Activated naive CD8-positive, alpha-beta T cell treated with anti-CD3 and anti-CD28 coated beads, Interleukin-2, amount 50 U/mL, for 24 hours (primary cell): ENCODE measurements at places on chromosomes 2 and 18.

- no peak for DNase-seq
These were observed 707.9 kb upstream of the ID2 start for GRCh38 chr2:7973801-7974480.

GRCh38 chr2:43009448-43009847, 217.0 kb downstream of the ZFP36L2 start:
- DNase-seq: no peak

DNA sequence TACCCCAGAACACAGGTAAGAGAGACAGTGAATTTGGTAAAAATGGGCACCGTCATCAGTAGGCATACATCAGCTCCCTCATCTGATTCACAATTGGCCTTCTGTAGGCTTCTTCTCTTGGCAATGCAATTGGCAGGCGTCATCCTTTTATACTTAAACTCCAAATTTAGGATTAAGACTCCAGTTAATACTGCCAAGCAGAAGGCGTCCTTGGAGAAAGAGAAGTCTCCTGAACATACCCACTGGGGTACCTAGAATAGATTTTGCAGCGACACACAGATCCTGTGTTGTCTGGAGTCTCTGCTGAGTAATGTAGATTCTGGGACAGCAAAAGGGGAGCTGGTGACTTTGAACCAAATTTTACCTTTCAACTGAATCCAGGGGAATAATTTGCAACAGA, 592 bp upstream of the METAP1D start:
- no peak for DNase-seq

GRCh38 chr2:233142355-233142897, 82.3 kb downstream of the INPP5D start:
- peak; percentile 27 for DNase-seq

DNA sequence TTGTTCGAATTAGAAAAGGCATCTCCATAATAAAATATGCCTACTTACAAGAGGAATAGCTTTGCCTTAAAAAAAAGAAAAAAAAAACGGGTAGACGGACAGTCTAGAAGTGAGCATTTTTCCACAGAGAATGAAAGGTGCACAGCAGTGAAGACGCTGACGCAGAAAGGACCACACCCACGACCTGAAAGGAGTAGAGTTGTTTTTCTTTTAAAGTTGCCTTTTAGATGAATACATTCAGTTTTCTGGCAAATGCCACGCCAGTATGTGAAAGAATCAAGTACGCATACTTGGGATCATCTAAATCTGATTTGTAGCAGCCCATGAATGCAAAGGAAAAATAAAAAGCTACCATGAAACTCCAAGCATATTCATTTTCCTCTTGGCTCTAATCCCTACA, 809.2 kb upstream of the SOX11 start:
- DNase-seq: no peak

GRCh38 chr2:232839411-232840079, 30.5 kb upstream of the SNORC start:
- no peak for DNase-seq

GRCh38 chr2:46236876-46237859, 60.0 kb upstream of the EPAS1 start:
- DNase-seq: no peak

DNA sequence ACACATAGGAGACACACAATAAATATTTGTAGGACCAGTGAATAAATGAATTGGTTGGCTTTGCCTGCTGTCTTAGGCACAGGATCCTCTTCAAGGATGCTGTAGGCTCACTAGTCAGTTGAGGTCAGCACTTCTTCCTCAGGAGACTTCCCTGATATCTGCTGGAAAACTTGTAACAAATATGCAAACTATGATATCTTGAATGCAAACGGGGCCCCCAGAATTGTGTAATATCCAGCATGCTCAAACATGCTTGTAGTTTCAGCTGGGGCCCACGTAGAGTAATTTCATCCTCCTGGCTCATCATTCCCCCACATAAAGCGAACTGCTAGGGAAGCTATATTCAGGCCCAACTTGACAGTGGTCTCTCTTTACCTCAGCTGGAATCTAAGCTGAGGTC, 43.6 kb downstream of the POLE4 start:
- DNase-seq: no peak

DNA sequence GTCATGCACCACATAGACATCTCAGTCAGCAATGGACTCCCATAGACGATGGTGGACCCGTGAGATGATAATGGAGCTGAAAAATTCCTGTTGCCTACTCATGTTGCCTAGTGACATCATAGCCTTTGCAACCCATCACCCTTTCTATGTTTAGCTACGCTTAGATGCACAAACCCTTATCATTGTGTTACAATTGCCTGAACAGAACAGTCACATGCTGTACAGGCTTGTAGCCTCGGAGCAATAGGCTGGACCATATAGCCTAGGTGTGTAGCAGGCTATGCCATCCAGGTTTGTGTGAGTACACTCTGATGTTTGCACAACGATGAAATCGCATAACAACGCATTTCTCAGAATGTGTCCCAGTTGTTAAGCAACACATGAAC, 221.6 kb downstream of the ALPK2 start:
- no peak for DNase-seq

DNA sequence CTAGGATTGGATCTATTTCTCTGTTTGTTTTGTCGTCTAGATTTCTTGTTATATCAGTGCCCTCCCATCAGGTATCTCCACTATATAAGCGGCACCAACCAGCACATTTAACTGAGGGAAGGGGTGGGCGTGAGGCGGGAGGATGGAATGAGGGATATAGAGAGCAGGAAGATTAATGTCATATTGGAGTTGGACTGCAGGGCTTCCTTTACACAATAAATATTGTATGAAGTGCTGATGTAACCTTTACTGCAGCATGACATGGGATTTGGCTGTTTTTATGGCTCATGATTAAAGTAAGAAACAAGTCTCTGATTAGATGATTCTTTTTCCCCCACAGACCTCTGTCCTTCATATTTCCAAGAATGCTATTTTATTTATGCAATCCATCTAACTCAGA, 54.8 kb downstream of the TMEM200C start:
- DNase-seq: no peak

GRCh38 chr2:227889336-227889735, 17.9 kb downstream of the DAW1 start:
- no peak for DNase-seq

DNA sequence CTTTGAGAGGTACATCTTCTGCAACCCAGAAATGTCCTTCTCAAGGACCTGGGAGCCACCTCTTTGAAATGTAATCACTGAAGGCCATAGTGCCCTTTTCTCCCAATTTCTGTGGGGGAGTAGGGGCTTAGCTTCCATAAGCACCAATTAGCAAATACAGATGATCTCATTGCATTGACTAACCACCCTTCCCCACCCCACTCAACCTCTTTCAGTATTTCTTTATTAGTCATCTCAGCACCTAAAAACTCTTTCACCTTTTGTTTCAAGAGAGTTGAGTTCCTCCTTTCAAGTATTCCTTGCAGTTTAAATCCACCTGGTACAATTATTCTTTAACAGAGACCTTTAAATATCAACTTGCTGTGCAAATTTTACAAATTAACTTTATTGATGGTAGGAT, 1011.8 kb upstream of the CDH2 start:
- no peak for DNase-seq

DNA sequence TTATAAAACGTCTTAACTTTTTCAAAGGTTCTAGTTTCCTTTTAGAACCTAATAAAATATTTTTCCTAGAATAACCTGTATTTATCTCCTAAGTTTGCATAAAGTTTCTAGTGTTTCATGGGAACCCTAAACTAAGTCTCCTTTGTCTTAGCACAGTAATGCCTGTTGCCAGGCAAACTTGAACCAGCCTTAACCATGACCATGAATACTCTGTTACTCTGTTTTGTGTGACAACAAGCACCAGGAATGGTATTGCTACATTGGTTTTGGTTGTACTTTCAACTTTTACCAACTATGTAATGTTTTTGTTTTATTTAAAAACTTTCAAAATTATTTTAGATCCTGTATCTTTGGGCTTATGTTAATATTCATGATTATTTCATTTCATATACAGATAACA, 137.6 kb downstream of the CERS6 start:
- DNase-seq: no peak

GRCh38 chr18:70582981-70583380, 294.1 kb downstream of the SOCS6 start:
- no peak for DNase-seq

GRCh38 chr2:169348321-169349024, 13.9 kb downstream of the LRP2 start:
- no peak for DNase-seq

DNA sequence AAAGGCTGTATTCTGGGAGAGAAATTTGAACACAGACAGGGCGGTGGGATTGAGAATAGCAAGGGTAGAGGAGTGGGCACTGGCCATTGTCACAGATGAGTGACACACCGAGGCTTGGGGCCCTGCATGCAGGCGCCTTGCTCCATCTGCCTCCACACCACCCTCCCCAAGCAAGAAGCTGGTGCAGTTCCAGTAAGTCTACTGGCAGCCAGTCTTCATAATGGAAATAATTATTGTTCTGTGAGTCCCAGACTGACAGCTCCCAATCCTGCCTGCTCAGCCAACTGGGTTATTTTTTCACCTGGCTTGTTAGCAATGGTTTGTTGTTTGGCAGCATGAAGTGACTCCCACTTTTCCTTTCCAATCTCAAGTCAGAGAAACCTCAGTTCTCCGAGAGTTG, 13.0 kb downstream of the TTC32 start:
- DNase-seq: no peak

DNA sequence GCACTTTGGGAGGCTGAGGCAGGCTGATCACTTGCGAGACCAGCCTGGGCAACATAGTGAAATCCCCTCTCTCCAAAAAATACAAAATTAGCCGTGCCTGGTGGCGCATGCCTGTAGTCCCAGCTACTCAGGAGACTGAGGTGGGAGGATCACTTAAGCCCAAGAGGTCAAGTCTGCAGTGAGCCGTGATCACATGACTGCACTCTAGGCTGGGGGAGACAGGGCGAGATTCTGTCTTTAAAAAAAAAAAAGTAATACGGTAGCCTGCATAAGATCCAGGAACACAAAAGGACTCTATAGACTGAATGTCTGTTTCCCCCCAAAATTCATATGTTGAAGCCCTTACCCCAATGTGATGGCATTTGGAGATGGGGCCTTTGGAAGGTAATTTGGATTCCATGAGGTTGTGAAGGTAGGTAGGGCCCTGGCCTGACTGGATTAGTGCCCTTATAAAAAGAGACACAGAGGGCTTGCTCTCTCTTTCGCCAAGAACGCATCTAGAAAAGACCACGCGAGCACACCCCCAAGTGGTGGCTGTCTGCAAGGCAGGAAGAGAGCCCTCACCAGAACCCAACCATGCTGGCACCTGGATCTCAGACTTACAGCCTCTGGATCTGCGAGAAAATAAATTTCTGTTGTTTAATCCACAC, 17.0 kb downstream of the MBOAT2 start:
- DNase-seq: peak; percentile 22

GRCh38 chr2:206983161-206983859, 44.0 kb downstream of the CPO start:
- DNase-seq: no peak

DNA sequence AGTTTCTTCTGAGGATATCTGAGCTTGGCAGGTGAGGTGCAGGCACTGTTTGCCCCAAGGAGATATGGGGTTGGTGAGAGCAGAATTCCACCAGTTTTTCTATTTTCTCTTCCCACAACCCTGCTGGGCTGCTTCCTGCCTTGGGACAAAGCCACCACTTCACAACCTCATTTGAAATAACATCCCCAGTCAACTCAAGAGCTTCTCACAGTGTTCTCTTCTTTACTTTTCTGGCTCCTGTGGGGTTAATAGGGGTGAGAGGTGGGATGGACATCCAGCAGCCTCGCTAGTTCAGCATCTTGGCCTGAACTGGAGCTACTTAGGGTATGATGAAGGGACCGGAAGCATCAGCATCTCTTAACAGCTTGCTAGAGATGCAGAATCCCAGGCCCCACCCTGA, 106.3 kb downstream of the SLC4A3 start:
- DNase-seq: no peak

DNA sequence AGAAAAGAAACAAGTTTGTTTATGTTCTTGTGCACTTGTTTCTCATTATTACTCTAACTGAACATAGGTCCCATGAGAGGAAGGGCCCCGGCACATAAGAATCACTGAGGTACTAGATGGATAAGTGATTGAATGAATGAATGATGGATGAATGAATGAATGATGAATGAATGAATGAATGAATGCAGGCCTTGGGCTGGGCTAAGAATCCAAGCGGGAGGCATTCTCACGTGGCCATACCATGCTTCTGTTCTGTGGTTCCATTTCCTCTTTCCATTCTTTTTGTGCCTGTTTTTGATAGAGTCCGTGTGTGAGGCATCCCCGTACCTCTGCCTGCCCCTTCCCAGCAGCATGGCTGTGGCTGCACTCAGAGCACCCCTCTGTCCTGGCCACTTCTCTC, 94.8 kb downstream of the SH3BP4 start:
- no peak for DNase-seq

DNA sequence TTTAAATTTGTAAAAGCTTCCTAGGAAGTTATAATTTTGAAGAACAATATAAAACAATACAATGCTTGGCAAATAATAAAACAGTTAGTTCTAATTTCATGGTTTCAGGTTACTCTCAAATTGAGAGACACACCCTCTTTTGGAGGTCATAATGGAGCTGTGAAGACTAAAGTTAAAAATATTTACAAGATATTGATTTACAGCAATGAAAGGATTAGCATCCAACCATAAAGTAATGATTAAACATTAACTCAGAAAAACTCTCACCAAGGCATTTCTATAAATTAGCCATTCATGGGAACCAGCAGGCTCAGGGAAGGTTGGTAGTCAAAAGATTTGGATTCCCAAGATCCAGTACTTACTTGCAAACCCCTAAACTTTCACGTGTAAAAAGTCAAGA, 6.4 kb downstream of the DPP4 start:
- DNase-seq: no peak

DNA sequence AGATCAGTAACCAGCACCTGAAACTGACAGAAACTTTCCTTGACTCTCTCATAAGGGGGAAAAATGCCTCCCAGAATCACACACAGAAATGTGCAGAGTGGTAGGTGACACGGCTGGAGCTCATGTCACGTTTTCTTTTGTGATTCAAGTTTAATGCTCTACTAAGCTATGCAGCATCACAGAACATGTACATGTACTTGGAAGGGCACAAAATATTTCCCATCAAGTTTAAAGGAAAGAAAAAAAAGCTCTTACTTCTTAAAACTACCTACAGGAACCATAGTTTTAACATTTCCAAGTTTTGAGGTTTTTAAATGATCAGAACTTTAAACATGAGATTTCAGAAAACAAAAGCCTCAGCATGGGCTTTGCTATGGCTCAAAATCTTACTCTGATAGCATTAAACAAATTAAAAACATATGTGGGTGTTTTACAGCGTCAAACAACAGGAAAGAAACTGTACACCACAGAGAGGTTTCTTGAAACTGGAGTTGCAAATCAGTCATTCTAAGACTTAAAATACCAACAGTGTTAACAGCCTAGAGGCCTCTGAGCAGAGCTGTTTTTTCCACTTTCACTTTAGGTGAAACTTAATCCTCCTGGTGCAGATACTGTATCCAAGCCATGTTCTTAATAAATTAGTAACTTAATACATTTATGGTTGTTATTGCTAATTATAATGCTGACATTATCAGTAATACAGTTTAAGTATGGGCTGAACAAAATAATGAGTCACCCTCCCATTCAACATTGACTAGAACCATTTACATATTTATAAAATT, 30.1 kb downstream of the MBP start:
- no peak for DNase-seq

GRCh38 chr2:238901461-238902057, 53.7 kb downstream of the TWIST2 start:
- DNase-seq: no peak
